ENCODE measurements at places on chromosomes 1 and 21. TPM values are rescaled to one million over a fixed set of nuclear protein-coding genes. Genes with fewer than 3 reads are reported as not detected.
A peak's percentile ranks its signal among the peaks of the same experiment; 100 is the strongest.

GRCh38 chr1:119743776-119744597, 24.7 kb downstream of the HMGCS2 start:
- DNase-seq, result peak; percentile 44

DNA sequence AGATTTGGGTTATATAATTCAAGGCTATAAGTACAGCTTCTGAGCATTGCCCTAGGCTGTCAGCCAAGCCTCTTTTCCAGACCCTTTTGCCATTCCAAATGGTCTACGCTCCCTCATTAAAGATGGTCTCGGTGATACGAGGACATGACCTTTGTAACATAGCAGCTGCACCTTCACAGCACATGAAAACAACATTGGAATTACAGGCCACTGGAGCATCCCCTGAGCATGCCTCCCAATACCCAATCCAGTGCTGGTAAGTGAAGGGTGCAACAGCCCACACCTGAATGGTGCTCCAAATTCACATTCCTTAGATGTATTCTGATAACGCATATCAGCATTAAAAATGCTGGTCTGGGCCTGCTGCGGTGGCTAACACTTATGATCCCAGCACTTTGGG, 20.1 kb upstream of the PTPRF start:
- DNase-seq, result no peak

DNA sequence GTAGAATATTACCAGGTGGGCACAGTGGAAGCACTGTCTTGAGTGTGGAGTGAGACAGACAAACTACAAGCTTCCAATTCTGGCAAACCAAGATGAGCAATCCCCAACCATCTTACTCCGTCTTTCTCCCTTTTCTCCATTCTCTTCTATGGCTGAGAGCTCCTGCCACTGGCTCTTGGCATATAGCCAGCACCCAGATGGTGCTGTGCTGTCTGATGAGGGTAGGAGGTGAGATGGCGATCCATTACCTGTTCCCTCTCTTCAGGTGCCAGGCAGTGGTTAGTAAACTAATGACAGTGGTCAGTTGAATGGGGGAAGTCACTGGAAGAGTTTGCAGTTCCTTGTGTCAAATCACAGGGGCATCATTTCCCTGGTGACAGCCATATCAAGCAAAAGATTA, 108.4 kb downstream of the FNBP1L start:
- DNase-seq, result no peak

DNA sequence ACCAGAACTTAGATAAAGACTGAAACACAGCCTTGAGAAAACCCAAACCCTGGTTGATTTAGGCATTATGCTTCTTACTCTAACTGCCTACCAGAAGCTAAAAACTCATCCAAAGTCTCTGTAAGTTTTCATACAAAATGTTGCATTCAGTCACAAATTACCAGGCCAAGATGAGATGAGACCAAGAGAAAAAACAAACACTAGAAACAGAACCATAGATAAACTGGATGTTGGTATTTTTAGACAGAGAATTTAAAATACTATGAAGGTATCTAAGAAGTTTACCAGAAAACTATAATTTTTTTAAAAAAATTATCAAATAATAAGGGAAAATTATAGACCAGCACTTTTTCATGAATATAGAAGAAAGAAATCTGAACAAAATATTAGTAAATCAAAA, 180.5 kb downstream of the VPS13D start:
- no peak for DNase-seq

DNA sequence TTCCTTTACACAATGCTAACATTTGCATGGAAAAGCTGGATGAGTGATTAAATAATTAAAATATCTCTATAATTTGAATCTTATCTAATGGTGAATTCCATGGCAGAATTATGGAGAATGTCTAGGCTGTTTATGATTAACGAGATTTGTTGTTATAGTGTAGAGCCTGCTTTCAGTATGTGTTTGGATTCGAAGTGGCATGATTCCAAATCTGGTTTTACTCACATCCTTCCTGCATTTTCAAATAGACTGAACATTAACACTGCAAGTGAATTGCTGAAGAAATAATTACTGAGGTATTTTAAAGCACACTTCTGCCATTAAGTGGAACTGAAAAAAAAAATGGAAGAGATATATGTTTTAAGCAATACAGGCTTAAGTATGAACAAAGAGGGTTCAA, 5.1 kb upstream of the NEK7 start:
- DNase-seq, result no peak

- no peak for DNase-seq
Measured at GRCh38 chr1:229231754-229232119, 39.2 kb upstream of the RAB4A start.

GRCh38 chr1:207987164-207987563, 76.2 kb upstream of the CD34 start:
- DNase-seq, result no peak

DNA sequence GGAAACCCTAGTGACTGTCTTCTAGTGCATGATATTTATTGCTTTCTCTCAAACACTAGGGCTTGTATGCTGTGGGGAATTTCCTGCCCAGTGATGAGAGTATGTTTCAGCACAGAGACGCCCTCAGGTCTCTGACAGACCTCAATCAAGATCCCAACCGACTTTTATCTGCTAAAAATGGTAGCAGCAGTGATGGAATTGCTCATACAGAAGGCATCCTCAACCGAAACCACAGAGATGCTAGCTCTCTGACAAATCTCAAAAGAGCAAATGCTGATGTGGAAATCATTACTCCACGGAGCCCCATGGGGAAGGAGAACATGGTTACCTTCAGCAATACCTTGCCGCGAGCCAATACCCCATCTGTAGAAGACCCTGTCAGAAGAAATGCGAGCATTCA, 41.3 kb downstream of the PLPPR4 start:
- DNase-seq, result no peak

DNA sequence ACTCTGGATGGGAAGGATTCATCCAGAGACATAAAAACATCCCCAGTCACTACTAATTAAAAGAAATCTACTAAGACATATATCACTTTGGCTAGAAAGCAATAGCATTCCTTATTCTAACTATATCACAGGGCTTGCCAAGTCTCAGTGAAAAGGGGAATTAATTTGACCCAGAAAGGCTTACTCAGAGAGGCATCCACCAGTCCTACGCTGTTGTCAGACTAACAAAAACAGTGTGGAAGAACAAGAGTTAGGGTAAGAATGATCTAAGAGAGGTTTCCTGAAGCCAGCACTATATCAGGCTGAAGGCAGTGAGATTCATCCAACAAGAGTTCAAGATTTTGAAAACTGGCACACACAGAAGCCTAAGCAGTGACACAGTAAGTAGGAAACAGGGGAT, 126.1 kb downstream of the GDAP2 start:
- no peak for DNase-seq

- no peak for DNase-seq
Measured at GRCh38 chr1:71494163-71494562, 413.3 kb upstream of the ZRANB2 start.

DNA sequence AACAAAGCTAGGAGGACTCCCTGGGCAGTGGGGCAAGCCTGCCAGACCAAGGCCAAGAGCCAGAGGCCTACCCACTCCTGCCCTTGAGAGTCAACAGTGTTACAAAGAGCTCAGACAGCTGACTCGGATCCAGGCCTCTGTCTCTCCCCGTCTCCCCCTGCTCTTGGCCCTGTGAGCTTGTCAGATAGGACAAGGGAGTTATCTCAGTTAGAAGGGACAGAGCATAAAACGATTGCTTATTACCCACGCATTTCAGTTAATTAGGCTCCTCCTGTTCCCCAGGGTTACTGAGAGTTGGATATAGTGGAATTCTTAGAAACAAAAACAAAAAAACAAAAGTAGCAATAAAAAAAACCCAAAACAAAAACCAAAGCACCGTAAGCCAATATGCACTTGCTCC, 1.3 kb downstream of the SLC41A1 start:
- DNase-seq, result peak; percentile 73

DNA sequence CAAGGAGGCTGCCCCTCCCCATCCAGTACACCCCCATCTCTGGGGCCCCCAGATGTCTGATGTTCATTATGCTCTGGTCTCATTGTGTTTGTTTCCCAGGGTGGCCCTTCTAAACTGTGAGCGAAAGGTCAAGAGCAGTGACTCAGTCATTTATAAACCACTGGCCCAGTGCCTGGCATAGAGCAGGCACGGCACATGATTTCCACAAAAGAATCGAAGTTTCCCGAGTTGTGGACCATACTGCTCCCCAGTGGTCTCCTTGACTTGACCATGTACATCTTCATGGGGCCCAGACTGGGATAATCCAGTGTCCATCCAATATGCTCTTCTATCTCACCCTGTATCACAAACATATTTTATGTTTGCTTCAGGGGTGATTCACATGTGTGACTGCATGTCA, 153.3 kb downstream of the NR5A2 start:
- DNase-seq, result no peak

DNA sequence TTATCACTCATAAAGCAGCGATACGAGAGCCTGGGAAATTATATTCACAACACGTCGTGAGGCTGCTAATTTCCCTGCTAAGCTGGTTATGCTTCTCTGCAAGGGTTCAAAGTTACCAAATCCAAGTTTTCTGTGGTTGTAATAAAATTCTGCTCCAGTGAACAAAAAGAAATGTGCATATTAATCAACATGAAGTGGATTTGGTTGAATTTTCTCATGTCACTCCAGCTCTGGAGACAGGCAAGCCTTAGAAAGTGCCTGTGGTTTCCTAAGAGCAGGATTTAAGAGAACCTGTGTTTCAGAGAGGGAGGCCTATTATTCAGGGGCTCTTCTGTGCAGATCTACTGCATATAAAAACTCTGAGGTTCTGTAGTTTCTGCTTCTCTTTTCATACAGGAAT, 87.5 kb downstream of the WLS start:
- no peak for DNase-seq

Gene F3
- 36.0 TPM for total RNA-seq

Gene AHDC1
- total RNA-seq, result 36.5 TPM

Gene ARHGEF16
- 1.1 TPM for total RNA-seq

Gene KLHDC9
- total RNA-seq, result 12.4 TPM

Gene TXNIP
- 544 TPM for total RNA-seq

Gene MTF2
- 7.6 TPM for total RNA-seq

Gene PIK3R3
- 34.7 TPM for total RNA-seq

All from heart right ventricle (tissue), 16 donors.